ENCODE measurements at places on chromosomes 2 and 18. TPM values are rescaled to one million over a fixed set of nuclear protein-coding genes. Genes with fewer than 3 reads are reported as not detected.

- DNase-seq, result no peak
Measured at GRCh38 chr2:51695531-51695930, 663.6 kb upstream of the NRXN1 start.

- no peak for DNase-seq
Measured at GRCh38 chr2:222076973-222077690, 221.7 kb downstream of the PAX3 start.

The USP34 gene
- total RNA-seq, result 112 TPM

GRCh38 chr18:66752733-66753132 is 148.8 kb upstream of the CDH19 start:
- no peak for DNase-seq

The CHRNA1 gene
- total RNA-seq, result 0.52 TPM

DNA sequence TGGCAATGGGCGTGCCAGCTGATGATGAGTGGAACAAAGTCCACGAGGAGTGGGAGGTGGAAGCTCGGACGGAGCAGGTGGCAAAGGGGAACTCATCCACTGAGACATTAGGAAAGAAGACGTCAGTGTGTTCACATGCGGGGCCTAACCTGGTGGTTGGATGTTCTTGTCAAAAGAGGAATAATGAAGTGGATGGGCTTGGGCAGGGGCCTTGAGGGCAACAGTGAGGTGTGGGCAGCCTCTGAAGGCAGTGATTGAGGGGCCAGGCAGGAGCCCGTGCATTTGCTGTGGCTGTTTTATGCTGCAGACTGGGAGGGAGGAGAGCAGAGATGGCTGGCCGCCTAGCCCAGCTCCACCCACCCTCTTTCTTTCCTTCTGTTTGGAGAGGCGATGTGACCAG is 74.5 kb downstream of the LRRC30 start:
- DNase-seq, result no peak

The FBXO48 gene
- 1.8 TPM for total RNA-seq

The ATP6V1C2 gene
- total RNA-seq, result not detected

GRCh38 chr2:79831961-79832360 is 319.1 kb downstream of the CTNNA2 start:
- DNase-seq, result no peak

The TUBA3E gene
- total RNA-seq, result not detected

The CUL3 gene
- total RNA-seq, result 80.6 TPM

The CENPA gene
- total RNA-seq, result 0.78 TPM

DNA sequence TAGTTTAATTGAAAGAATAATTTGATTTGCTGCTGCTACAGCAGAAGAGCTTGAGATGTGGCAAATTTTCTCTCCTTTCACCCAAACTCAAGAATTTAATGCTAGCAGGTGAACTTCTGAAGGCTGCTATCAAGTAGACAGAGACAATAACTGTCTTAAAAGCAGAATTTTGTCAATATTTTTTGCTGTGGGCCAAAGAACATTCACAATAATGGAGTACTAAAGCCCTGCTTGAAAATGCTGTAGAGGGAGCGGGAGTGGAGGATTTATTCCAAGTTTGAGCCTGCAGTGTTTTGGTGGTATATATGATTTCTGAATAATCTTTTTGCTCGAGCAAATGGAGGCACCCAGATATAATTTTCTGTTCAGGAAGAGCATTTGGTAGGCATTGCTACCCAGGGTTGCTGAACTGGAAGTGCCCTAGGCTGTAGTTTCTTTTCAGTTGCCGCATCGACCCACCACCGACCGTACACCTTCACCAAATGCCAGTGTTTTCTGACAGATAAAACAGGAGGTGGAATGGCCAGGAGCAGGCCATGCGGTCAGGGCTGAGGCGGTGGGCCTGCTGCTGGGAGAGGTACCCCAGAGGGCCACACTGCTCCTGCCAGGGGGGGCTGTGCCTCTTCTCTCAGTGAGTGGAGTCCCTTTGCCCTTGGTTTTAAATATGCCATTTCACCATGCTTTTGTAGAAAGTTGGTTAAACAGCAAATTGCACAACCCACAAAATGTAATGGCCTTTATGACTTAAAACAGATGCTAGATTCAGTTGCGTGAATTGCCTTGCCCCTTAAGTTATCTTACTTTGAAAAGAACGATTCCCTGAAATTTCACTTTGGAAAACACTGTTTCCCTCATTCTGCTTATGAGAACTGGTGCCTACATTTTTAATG is 36.4 kb downstream of the TSHZ1 start:
- DNase-seq, result no peak
